ENCODE measurements at places on chromosomes 13 and 19.

DNA sequence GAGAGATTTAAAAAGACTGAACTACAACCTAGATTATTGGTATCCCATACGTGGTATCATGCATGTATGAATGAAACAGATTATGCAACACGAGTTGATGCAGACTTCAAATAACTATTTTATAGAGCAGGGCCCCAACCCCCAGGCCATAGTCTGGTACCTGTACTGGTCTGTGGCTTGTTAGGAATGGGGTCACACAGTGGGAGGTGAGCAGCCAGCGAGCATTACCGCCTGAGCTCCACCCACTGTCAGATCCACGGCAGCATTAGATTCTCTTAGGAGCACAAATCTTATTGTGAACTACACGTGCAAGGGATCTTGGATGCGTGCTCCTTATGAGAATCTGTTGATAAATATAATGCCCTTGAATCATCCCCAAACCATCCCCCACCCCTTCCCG is 320.2 kb downstream of the TBC1D4 start:
- DNase-seq: no peak

- DNase-seq: no peak
Observed at GRCh38 chr13:42968906-42969305, 23.1 kb downstream of the EPSTI1 start.

DNA sequence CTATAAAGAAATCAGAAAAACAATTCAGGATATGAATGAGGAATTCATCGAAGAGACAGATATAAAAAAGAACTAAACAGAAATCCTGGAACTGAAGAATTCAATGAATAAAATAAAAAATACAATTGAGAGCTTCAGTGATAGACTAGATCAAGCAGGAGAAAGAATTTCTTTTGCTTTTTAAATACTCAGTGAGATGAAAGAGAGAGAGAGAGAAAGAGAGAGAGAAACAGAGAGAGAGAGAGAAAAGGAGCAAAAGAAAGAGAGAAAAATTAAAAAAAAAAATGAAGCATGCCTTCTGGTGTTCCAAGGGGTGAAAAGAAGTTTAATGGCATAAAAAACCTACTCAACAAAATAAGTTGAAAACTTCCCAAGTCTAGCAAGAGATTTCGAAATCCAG is 22.0 kb upstream of the SLC7A9 start:
- DNase-seq: no peak

DNA sequence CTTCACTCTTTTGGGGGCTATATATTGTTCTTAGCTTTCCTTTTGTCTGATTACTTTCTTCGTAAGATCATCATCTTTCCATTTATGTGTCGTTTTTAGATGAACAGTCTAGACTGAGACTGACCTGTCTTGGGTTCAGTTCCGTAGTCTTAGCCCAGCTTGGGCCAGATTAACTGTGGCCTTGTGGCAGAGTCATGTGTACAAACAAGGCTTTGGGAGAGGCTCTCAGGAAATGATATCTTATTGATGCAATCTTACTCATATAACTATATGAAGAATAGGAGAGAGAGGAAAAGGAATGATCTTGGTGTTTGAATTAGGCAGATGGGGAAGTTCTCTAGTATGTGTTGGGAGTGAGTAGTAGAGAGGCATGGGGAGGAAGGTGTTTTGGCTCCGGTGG is 6.8 kb upstream of the ERCC5 start:
- DNase-seq: no peak

GRCh38 chr13:74575729-74576125 is 441.5 kb upstream of the KLF12 start:
- DNase-seq: peak; percentile 83

- DNase-seq: no peak
Observed at GRCh38 chr13:46615888-46616531, 63.0 kb downstream of the LRCH1 start.
